Transverse colon (tissue), 4 donors: ENCODE measurements at places on chromosomes 5 and 9. TPM values are rescaled to one million over a fixed set of nuclear protein-coding genes. Genes with fewer than 3 reads are reported as not detected.

DNA sequence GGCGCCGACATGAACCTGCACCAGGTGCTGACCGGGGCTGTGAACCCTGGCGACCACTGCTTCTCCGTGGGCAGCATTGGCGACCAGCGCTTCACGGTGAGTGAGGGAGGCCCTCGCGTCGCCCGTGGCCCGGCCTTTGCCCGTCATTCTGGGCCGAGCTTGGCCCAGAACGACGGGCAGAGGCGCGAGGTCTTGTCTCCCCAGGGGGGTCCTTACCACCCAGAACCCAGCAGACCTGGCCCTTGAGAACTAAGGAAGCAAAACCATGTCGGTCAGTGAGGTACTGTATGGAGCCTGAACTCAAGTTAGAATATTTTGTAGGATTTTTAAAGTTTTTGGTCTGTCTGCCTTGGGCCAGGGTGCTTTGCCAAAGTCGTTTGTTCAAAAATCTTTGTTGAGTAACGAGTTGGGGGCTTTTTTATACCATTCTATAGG, 691 bp downstream of the DMXL1 start:
- DNase-seq = no peak

DNA sequence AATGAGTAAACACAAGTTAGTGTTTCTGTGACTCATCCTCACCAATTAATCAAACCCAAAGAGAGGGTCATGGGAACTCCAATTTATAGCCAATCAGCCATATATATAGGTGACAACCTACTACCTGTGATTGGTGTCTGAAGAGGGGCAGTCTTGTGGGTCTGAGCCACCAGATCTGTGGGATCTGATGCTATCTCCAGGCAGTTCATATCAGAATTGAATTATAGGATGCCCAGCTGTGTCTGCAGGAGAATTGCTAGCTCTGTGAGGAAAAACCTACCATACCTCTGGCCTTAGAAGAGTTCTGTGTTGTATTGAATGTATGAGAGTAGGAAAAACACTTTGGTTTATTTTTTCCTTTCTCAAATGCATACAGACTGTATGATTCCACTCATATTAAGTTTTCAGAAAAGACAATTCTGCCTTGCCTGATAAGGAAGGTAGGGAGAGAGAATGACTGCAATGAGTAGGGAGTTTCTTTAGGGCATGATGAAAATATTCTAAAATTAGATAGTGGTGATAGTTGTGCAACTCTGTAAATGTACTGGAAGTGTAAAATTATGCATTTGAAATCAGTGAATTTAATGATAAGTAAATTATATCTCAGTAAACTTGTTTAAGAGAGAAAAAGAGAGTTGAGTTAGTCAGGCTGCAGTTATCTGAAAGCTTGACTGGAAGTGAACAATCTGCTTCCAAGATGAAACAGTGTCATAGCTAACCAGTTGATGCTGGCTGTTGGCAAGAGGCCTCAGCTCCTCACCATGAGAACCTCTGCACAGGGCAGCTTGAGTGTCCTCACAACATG, 274.9 kb downstream of the AUH start:
- no peak for DNase-seq

- no peak for DNase-seq
Observed at GRCh38 chr5:33594006-33594405, 153.2 kb downstream of the TARS1 start.

GRCh38 chr9:114900942-114901802, 29.2 kb downstream of the TNFSF8 start:
- no peak for DNase-seq

DNA sequence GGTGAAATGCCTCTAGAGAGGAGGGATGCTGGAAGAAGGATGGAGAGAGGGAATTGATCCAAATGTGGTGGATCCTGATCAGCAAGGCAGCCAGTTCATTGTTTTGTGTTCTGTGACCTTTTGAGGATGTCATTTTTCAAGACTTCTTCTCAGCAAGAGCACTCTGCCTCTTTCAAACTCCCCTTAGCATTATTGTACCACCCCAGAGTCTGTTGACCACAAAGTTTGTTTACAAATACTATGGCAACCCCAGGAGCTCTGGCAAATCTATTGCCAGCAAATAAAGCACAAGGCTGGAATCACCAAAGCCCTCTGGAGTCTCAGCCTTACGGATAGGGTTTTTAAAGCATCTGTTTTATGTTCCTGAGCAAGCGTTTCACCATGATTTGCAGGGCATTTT, 76.2 kb upstream of the SLC1A3 start:
- no peak for DNase-seq

DNA sequence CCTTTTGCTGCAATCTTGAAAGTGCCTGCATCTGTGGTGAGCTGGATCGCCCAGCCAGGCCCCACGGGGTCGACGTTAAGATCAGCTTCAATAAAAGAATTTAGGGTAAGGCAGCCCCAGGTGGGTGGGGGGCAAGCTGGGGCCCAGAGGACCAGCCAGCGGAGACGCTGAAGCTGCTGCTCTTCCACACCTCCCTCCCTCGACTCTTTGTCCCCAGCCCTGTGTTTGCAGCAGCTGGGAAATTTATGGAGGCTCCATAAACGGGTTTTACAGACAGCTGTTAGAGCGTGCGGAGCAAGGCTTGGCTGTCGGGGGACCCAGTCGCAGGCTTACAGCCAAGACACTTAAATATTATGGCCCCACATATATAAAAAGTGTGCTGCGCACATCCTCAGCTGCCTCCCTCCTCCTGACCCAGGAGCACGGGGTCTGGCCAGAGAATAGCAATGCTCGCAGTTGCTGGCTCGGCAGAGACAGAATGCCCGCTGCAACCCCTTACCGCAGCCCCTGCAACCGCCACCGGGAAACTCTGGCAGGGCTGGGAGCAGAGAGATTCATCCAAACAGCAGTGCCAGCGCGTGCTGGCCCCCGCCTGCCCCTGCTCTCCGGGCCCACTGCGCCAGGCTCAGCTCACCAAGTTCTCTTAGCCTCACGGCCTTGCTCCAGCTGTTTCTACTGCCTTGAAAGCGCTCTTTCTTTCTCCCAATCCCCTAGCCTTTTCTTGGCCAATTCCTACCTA, 28.4 kb upstream of the MVB12B start:
- DNase-seq = peak; percentile 74

DNA sequence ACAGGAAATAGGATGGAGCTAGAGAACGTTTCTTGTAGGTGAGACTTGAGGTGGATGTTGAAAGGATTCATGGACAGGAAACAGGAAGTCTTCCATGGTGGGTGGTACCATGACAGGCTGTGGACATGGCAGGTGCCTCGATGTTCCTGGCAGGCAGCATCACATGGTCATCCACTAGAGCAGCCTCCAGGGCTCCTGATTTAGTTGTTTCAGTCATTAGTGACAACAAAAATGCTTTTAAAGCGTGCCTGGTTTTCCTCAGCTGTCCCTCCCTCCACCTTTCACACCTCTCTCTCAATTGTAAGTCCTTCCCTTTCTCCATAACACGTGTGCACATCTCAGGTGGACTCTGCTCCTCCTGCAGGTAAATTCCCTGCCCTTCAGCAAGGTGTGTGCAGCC, 25.2 kb upstream of the ASPN start:
- no peak for DNase-seq

- DNase-seq = no peak
Observed at GRCh38 chr9:27088981-27089380, 20.0 kb upstream of the TEK start.

DNA sequence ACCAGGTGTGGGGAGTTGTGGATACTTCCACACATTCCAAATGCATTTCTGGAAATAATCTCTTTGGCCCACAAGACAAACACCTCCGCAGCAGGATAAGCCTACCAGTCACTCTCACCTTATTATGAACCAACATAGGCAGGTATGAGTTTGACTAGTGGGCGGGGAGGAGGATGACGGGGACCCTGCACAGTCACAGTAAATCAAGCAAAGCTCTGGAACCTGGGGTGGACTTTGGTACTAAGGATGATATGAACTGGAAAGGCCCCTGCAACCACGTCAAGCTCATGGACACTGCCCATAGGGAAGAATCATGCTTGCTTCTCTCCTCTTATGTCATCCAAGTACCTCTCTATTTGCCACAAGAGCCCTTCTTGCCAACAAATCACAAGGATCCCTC, 259.4 kb downstream of the HSPA4 start:
- DNase-seq = no peak

DNA sequence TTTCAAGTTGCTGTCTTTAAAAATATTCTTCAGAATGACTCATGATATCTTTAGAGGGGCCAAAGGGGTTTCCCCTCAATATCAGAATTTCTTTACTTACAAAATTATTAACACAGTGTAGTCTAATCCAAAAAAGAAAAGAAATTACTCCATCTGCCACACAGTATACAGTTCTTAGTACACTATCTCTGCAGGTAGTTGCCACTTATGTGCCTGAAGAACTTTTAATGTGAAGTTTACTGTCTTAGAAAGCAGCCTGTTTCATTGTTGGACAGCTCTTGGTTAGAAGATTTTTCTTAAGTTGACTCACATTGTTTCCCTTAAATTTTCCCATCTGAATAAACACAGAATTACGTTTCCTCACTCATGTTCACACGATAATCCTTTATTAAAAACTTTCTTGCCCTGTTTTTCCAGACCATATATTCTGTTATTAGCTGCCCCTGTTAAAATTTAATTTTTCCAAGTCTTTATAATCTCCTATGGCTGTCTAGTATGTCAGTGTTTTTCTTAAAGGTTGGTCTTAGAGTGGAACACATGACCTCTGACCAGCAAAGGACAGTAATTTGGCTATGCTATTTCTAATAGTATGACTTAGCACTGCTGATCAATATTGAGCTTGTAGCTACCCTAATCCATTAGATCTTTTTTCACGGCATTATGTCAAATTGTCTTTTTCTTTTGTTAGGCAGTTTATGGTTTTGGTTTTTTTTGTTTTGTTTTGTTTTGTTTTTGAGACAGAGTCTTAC, 21.8 kb upstream of the FKTN start:
- DNase-seq = no peak

GRCh38 chr5:22319798-22320197, 533.3 kb downstream of the CDH12 start:
- no peak for DNase-seq

- DNase-seq = no peak
Observed at GRCh38 chr9:20022410-20022809, 233.6 kb upstream of the SLC24A2 start.

The TTC16 gene
- total RNA-seq = not detected

The ARHGEF39 gene
- 7.4 TPM for total RNA-seq

The OMD gene
- 0.80 TPM for total RNA-seq

The TAF11L10 gene
- not detected for total RNA-seq

The PDCD1LG2 gene
- not detected for total RNA-seq

The RMND5B gene
- 149 TPM for total RNA-seq

The OGN gene
- total RNA-seq = 7.2 TPM

The IL3 gene
- not detected for total RNA-seq
